ENCODE measurements at places on chromosomes 16 and 17.

GRCh38 chr16:14358697-14359305, 271.3 kb downstream of the PARN start:
- DNase-seq, result no peak

- DNase-seq, result no peak
Measured at GRCh38 chr16:89150090-89150835, 21.3 kb upstream of the CDH15 start.

GRCh38 chr16:55911616-55912015, 36.4 kb upstream of the CES5A start:
- no peak for DNase-seq

GRCh38 chr16:70572050-70572925, 48.7 kb downstream of the SF3B3 start:
- no peak for DNase-seq

DNA sequence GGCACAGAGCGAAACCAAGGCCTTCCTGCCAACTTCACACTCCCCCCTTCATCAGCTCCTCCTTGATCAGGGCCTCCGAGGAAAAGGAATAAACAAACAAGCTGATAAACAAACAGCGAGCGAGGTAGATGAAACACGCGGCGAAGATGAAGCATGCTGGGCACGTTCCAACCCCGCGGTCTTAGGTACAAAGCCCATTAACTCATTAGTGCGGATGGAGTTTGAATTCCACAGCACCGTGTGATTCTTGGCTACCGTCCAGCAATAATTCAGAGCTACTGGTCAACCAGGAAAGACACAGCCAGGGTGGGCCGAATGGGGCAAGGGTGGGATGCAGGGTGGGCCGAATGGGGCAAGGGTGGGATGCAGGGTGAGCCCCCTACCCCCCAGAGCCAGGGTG, 67.3 kb downstream of the RBFOX3 start:
- no peak for DNase-seq

All from COLO829 (cell line).